Activated naive CD4-positive, alpha-beta T cell treated with anti-CD3 and anti-CD28 coated beads for 36 hours (primary cell): ENCODE measurements at places on chromosomes 1 and 21. TPM values are rescaled to one million over a fixed set of nuclear protein-coding genes. Genes with fewer than 3 reads are reported as not detected.

DNA sequence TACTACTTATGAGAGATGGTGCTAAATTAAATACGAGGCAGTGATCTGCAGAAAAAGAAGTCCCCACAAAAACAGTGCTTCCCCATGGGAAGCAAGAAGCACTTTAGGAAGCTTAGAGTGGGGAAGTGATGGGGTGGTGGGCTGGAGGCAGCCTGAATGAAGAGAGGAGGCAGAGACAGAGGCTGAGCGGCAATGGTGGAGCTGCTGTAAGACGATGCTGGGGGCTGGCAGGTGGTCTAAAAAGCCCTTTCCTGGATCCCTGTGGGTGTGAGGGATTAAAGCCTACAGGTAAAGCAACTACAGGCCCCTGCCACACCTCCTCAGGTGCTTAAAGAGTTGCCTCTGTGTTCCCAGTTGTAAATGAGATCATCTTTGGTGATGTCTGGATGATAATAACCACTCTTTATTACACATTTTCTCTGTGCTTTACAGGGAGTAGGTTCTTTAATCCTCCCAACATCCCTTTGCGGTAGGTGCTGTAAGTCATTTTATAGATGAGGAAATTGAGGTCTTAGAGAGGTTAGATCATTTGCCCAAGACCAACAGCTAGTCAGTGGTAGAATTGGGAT, 39.2 kb downstream of the CNN3 start:
- H3K36me3 ChIP-seq: no peaks in the 10 kb centered on the region
- no peak for DNase-seq
- H3K4me3 ChIP-seq: no peak overlapping the region
- peaks cover 12% of the 10 kb centered on the region for H3K4me1 ChIP-seq

DNA sequence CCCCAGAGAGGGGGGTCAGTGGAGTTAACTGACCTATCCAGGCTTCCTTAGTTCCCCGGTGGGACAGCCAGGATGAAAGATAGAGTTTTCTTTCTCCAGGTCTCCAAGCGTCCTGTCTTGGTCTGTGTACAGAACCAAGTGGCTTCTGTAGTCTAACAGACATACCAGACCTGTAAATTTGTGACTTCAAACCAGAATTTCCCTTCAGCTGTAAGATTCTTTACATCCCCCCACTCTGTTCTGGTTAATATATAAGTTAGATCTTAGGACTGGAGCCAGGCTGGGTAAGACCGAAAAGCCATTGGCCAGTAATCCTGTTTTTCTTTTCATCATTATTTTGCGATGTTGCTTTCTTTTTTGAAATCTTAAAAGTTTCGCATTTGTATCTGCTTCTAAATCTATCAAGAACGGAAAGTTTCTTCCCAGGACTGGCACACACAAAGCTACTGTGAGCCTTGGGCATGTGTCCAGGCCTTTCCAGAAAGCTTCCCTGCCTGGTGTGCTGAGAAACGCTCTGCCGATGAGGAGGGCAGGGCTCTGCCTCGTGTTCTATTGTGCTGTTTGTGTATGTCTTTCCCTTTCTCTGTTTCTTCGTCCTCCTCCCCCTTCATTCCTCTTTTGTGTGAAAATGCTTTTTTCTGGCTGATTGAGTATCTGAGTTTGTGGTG, 72.3 kb downstream of the RGL1 start:
- no peaks in the 10 kb centered on the region for H3K36me3 ChIP-seq
- no peak overlapping the region for H3K4me3 ChIP-seq

DNA sequence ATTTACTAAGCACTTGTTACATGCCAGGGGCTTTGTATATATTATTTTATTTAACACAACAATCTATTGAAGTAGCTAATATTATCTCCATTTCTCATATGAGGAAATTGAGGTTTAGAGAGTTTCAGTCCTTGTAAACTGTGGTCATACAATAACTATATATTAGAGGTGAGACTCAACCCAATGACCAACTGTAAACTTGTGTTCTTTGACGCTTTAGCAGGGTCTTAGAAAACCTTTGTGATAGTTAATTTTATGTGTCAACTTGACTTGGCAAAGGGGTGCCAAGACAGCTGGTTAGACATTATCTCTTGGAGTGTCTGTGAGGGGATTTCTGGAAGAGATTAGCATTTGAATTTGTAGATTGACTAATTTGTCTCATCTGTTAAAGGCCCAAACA, 252.4 kb upstream of the B3GALT2 start:
- H3K27me3 ChIP-seq: no peaks in the 10 kb centered on the region
- H3K36me3 ChIP-seq: peaks cover 6% of the 10 kb centered on the region
- H3K4me1 ChIP-seq: peaks cover 10% of the 10 kb centered on the region
- no peak overlapping the region for H3K27ac ChIP-seq

DNA sequence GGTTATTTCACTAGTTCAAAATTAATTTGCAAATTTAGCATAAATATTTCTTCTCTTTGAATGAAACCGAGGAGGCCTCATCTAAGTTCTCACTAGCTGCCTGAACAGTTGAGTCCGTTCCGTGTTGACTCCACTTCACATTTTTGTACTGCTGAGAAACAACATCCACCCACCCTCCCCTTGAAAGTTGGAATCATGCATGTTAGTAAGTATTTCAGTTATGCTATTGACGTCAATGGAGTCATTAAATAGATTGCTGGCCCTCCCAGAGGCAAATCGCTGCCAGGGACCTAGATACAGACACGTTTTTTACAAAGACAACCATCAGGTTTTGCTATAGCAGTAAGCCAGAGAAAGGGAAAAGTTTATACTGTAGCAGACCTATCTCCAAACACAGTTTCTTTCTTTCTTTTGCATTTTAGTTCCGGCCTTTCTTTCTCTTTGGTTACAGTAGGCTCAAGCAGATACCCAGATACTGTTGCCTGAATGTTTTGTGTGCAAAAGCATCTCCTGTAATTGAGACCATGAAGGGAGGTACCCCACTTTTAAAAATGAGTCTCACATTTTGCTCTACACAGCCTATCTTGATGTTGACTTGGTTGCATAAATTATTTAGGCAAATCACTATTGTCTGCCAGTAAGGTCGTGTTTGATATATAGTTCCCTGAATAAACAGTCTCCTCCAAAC, 262.6 kb upstream of the SGIP1 start:
- peak overlapping the region; percentile 54 for H3K4me3 ChIP-seq
- H3K27ac ChIP-seq: peak overlapping the region; percentile 90
- H3K36me3 ChIP-seq: no peaks in the 10 kb centered on the region
- H3K27me3 ChIP-seq: no peaks in the 10 kb centered on the region

GRCh38 chr1:155199792-155200191, 7.9 kb downstream of the THBS3 start:
- H3K27me3 ChIP-seq: no peaks in the 10 kb centered on the region
- no peak overlapping the region for H3K4me3 ChIP-seq
- peaks cover 6% of the 10 kb centered on the region for H3K4me1 ChIP-seq
- H3K36me3 ChIP-seq: peaks cover 5% of the 10 kb centered on the region

- H3K27ac ChIP-seq: no peak overlapping the region
- H3K27me3 ChIP-seq: peaks cover 1% of the 10 kb centered on the region
- H3K36me3 ChIP-seq: no peaks in the 10 kb centered on the region
- no peaks in the 10 kb centered on the region for H3K4me1 ChIP-seq
- H3K4me3 ChIP-seq: no peak overlapping the region
Observed at GRCh38 chr1:93021539-93022134, 57.4 kb upstream of the MTF2 start.

- no peak overlapping the region for H3K27ac ChIP-seq
- no peak for DNase-seq
- H3K4me3 ChIP-seq: no peak overlapping the region
- H3K36me3 ChIP-seq: peaks cover 5% of the 10 kb centered on the region
- peaks cover 34% of the 10 kb centered on the region for H3K4me1 ChIP-seq
Observed at GRCh38 chr1:211375146-211375818, 48.6 kb downstream of the TRAF5 start.

DNA sequence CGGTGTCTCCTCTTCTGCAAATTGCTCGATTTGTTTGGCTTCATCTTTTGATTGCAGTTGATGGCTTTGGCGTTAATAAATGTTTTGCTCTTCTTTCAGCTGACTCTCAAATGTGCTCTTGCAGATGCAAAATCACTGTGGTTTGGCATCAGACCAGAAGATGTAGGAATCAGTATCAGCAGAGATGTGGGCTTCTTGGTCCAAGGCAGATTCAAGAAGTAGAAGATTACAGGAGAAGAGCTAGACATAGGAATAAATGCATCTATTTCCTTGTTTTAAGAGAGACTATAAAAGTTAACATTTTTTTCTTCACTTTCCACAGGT, 59.8 kb upstream of the BACH1 start:
- H3K4me3 ChIP-seq: no peak overlapping the region
- peaks cover 24% of the 10 kb centered on the region for H3K4me1 ChIP-seq
- H3K36me3 ChIP-seq: no peaks in the 10 kb centered on the region

- no peak for DNase-seq
- no peaks in the 10 kb centered on the region for H3K27me3 ChIP-seq
- H3K4me3 ChIP-seq: no peak overlapping the region
- no peaks in the 10 kb centered on the region for H3K36me3 ChIP-seq
- no peaks in the 10 kb centered on the region for H3K4me1 ChIP-seq
- no peak overlapping the region for H3K27ac ChIP-seq
Observed at GRCh38 chr1:78916986-78917385, 89.5 kb downstream of the ADGRL4 start.

DNA sequence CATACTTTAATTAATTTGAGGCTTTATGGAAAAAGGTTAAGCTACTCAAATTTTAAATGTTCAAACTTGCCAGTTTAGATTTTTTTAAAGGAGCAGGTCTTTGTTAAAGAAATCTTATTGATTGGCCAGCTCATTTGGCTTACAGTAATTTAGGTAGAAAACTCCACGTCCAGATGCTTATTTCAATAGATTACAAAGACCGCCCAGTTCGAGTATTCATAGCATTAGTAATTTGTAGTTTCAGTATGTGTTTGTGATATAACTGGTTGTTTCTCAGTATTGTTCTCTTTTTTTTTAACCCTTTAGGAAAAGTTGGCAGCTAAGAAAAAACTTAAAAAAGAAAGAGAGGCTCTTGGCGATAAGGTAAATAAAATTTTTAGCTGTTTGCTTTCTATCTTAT, 1.6 kb downstream of the RPF1 start:
- peaks cover 38% of the 10 kb centered on the region for H3K36me3 ChIP-seq
- peaks cover 11% of the 10 kb centered on the region for H3K27me3 ChIP-seq
- peak overlapping the region; percentile 21 for H3K4me3 ChIP-seq
- H3K4me1 ChIP-seq: peaks cover 37% of the 10 kb centered on the region
- no peak for DNase-seq

- no peak for DNase-seq
- no peak overlapping the region for H3K27ac ChIP-seq
- peaks cover 12% of the 10 kb centered on the region for H3K4me1 ChIP-seq
- H3K27me3 ChIP-seq: peaks cover 3% of the 10 kb centered on the region
Observed at GRCh38 chr1:67135354-67135753, 584 bp upstream of the C1orf141 start.

DNA sequence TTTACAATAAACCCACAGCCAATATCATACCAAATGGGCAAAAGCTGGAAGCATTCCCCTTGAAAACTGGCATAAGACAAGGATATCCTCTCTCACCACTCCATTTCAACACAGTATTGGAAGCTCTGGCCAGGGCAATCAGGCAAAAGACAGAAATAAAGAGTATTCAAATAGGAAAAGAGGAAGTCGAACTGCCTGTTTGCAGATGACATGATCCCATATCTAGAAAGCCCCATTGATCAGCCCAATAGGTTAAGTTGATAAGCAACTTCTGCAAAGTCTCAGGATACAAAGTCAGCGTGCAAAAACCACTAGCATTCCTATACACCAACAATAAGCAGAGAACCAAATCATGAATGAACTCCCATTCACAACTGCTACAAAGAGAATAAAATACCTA, 235.5 kb downstream of the DPYD start:
- DNase-seq: no peak
- H3K36me3 ChIP-seq: peaks cover 33% of the 10 kb centered on the region
- no peak overlapping the region for H3K4me3 ChIP-seq
- no peak overlapping the region for H3K27ac ChIP-seq
- no peaks in the 10 kb centered on the region for H3K27me3 ChIP-seq
- H3K4me1 ChIP-seq: no peaks in the 10 kb centered on the region

DNA sequence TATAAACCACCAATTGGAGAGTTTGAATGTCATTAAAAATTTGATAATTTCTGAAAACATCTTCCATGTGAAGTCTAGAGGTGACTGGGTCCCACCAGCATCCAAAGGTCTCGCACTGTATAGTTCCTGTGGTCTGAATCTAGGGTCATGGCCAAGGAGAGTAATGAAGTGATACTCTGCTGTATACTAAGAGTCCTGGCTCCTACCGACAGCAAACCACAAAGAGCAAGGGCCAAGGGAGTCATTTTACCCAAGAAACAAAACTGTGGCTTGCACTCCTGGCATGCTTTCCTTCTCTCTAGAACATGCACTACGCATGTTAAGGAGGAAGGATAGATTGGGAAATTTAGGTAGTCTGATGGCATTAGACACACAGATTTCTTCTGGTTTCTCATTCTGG, 115.6 kb downstream of the BRINP2 start:
- no peaks in the 10 kb centered on the region for H3K4me1 ChIP-seq
- H3K27me3 ChIP-seq: no peaks in the 10 kb centered on the region
- DNase-seq: no peak
- H3K4me3 ChIP-seq: no peak overlapping the region
- no peak overlapping the region for H3K27ac ChIP-seq

The KCNH1 gene
- total RNA-seq: not detected

The PRKAA2 gene
- total RNA-seq: not detected

The EFNA4 gene
- total RNA-seq: 4.5 TPM

The TGFB2 gene
- not detected for total RNA-seq
